ENCODE measurements at places on chromosomes 11 and 22.

DNA sequence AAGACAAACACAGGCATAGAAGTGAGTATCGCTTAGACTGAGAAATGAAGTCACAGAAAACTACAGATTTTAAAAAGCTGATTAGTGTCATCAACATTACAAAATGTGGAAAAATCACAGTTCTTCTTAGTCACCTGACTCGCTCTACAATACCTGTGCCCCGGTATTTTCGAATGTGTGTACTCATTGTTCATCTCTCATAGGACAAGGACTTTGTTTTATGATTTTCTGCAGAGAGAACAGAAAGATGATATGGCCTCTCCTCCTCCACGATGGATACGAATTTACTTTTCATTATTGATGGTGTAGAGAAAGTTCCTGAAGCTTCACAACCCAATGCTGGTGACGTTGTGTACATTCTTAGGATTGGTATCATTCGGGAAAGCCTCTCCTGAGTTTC is 29.4 kb upstream of the GAL start:
- DNase-seq = no peak

DNA sequence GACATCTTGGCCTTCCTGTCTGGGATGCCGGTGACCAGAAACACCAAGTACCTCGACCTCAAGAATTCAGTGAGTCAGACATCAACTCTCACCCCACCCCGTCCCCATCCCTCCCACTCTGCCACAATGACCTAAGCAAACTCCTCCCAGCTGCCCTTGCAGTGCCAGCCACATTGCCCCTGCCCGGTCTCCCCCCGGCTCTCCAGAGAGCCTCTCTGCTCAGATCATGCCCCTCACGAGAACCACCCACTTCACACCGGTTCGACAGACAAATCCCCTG is 23.6 kb upstream of the MYRF start:
- no peak for DNase-seq

DNA sequence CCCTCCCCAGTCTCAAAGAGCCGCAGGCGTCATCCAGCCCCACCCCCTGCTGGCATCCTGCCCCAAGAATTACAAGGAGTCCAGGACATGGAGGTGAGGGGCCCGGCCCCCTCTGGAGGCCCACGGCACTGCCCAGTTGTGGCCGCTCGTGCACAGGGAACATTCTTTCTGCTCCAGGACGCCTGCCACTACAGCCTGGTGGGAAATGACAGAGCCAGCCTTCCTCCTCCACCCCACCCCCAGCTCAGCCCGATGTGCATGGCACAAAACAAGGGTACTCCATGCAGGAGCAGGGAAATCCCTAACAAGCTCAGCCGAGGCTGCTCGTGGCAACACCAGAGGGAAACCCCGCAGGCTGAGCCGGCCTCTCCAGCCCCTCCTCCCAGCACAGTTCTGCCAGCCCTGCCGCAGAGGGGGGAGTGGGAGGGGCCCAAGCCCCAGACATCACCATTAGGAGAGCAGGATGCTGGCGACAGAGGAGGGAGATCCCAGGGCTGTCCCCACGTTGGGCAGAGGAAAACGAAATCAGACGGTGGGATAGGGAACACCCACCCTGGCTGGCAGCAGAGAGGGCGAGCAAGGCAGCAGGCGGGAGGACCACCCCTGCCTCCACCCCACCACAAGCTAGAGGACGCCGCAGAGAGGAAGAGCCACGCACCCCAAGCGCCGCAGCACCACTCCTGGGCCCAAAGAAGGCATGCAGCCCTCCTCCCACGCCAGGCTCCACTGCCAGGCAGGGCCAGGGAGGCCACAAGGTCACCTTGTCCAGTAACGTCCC is 10.0 kb downstream of the IGSF9B start:
- no peak for DNase-seq

- DNase-seq = no peak
Observed at GRCh38 chr11:2924381-2924780, 4.8 kb downstream of the PHLDA2 start.

- no peak for DNase-seq
Observed at GRCh38 chr22:28112548-28113043, 193.5 kb upstream of the PITPNB start.

DNA sequence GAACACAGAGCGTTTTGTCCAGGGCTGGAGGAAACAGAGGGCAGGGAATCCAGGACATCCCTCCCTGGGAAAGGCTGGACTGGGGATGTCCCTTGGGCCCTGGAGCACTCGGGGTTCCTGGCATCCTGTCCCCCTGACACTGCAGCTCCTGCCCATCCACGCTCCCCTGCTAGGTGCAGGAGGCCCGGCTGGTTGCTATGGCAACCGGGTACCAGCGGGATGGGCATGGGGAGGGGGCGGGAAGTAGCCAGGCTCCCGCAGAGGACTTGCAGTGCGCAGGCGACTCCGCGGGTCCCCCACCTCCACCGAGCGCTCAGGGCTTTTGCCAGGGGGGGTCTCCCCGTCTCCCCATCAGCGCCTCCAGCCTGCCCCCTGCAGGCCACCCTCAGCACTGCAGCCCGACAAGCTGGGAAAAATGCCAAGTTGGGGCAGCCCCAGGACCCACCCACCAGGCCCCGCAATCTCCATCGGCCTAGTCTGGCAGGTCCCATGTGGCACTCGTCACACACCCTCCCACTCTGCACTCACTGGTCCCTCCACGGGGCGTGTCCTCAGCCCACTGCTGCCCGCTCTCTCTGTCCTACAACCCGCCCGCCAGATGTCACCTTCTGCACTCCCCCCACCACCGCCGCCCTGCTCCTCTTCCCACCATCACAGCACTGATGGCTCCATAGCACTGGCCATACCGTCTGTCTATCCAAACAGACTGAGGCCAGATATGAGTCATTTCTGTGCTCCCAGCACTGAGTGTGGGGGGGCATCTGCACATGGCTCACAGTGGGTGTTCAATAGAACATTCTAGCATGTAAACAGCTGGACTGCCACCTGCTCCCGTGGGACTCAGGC is 31.5 kb downstream of the KIAA0930 start:
- peak; percentile 14 for DNase-seq

GRCh38 chr22:41123151-41123550 is 30.8 kb downstream of the EP300 start:
- DNase-seq = no peak

DNA sequence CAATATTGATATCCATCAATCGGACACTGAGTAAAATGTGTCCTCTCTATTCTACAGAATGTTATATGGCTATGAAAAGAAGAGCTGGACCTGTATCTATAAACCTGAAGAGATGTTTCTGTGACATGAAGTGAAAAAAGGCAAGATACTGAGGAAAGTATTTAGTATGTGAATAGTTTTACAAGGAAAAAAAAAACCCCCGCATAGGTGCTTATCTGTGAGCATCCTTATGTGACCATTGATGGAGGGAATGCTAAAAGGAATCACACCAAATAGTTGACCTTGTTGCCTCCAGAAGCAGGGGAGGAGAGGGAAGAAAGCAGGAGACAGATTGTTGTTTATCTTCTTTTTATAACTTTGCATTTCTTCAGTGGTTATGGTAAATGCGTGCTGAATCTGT is 661 bp upstream of the PRG2 start:
- DNase-seq = no peak

DNA sequence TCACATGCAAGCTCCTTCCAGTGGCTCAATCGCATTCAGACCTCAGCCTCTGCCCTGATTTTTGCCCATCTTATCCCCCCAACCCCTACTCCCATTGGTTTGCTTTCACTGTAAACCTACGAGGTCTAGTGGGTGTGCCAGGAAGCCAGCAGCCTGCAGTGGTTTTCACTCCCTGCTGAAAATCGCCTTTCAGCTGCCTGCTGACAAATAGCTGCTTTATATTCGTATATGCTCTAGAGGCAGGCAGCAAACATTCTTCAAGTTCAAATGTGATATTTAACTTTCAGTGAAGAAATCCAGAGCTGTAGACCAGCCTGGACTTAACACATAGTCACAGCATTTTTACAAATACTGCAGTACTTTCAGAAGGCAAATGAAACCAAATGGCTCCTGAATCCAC is 92.8 kb upstream of the APOA1 start:
- no peak for DNase-seq

GRCh38 chr22:39725351-39726035 is 154.9 kb downstream of the CACNA1I start:
- no peak for DNase-seq

- DNase-seq = no peak
Observed at GRCh38 chr11:60124802-60125432, 36.5 kb downstream of the MS4A2 start.

- DNase-seq = no peak
Observed at GRCh38 chr11:31326470-31327148, 42.9 kb downstream of the DCDC1 start.

DNA sequence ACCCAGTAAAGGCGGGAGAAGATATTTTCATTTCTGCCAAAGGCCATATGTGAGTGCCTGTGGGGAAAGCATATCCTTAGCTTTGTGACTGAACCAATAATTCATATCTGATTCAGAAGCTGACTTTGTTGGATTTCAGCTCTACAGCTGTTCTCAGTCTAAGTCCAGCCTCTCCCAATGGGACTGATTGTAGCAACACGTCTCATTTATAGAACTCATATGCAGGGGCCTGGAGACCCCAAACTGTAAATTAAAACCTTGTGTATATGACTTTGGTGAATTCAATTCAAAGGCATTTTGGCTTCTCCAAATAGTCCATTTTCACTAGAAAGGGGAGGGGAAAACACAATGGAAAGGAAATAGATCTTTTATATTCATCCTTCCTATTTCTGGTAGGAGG is 250.4 kb upstream of the SORL1-AS1 start:
- DNase-seq = no peak

DNA sequence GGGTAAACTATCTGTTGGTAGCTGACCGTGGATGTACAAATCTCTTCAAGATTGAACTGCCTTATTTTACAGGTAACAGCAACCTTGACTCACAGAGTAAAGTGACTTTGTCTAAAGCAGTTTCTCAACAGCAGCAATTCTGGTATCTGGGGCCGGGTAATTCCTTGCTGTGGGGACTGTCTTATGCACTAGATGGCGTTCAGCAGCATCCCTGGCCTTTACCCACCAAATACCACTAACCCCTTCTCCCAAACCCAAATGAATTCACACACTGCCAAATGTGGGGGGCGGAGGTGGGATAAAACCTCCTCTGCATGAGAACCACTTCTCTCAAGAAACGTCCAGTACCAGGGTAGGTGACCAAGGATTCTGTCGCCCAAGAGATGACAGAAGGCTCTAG is 1.7 kb upstream of the INCENP start:
- no peak for DNase-seq

GRCh38 chr11:126716456-126717083 is 284.0 kb downstream of the KIRREL3 start:
- peak; percentile 31 for DNase-seq

- peak; percentile 92 for DNase-seq
Observed at GRCh38 chr22:17628406-17629172, at the start of gene ATP6V1E1. Gene ATP6V1E1, minus strand, starts transcription at chr22:17628749. Its CDS starts 114 bp downstream, at chr22:17628635.

GRCh38 chr11:128204898-128205297 is 382.5 kb downstream of the ETS1 start:
- DNase-seq = no peak

DNA sequence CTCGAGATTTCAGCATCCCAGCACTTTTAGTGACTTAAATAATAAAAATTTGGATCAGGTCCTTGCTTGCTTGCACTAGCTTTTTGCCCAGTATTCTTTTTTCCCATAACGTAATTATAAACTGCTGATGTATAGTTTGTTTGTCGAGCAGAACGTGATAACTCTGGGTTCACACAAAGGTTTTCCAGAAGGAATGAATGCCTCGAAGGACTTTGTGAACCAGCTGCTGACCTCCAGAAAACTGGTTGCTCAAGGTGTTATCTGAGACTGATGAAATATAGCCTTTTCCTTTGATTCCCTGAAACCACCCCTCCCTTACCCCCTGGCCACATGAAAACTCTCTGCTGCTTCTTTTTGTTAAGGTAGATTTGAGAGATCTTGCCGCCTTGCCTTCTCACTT is 229.1 kb upstream of the CARD18 start:
- DNase-seq = no peak

GRCh38 chr11:10484461-10485180 is 29.6 kb downstream of the AMPD3 start:
- no peak for DNase-seq

GRCh38 chr11:16986434-16987204 is 27.6 kb downstream of the PLEKHA7 start:
- peak; percentile 12 for DNase-seq

DNA sequence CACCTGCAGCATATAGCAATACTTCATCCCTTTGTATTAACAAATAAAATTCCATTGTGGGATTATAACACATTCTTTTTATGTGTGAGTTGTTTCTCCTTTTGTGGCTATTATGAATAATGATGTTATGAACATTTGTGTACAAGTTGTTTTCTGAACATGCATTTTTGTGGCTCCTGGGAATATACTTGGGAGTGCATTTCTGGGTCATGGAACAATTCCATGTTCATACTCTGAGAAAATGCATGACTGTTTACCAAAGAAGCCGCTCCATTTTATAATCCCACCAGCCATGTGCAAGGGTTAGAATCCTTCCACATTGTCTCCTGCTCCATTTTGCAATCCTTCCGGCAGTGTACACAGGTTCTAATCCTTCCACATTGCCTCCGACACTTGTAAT is 713.8 kb downstream of the TBC1D22A start:
- DNase-seq = no peak

GRCh38 chr11:35192347-35192746 is 53.4 kb downstream of the CD44 start:
- no peak for DNase-seq

GRCh38 chr22:30045901-30046715 is 34.2 kb upstream of the HORMAD2 start:
- DNase-seq = no peak

- no peak for DNase-seq
Observed at GRCh38 chr11:83025267-83025704, 46.4 kb downstream of the RAB30 start.

- no peak for DNase-seq
Observed at GRCh38 chr11:99632969-99633368, 612.2 kb downstream of the CNTN5 start.

GRCh38 chr11:132718711-132719671 is 813.3 kb downstream of the OPCML start:
- DNase-seq = peak; percentile 11

- no peak for DNase-seq
Observed at GRCh38 chr11:117837070-117837776, 12.7 kb upstream of the FXYD2 start.

- DNase-seq = no peak
Observed at GRCh38 chr11:23211221-23211620, 350.9 kb upstream of the CCDC179 start.

DNA sequence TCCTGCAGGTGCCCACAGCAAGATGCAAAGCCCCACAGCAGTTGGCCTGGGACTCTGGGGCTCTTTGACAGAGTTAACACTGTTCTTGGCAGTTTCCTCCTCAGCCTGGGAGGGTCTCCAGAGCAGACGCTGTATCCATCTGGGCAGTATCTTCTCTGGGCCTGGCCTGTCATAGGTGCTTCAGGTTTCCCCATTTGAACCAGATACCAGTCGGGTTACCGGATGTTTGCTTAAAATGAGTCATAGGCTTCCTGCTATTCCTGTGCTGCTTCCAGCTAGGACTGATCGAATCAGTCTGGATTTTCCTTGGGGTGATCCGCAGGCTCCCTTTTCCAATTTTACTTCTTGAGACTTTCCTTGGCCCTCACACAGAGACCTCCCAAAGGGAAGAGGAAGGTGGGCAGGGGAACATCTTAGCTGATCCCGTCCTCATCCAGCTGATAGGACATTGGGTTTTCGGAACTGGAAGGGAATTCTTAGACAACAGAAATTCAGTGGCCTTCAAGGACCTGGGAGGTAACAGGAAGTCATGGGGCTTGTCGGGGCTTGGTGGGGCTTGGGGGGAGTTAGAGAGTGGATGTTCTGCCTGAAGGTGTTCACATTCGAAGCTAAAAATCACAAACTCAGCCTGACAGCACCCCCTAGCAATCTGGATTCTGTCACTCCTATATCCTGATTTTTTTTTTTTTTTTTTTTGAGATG is 2.4 kb upstream of the RANGAP1 start:
- no peak for DNase-seq

Data from stimulated activated CD4-positive, alpha-beta T cell treated with anti-CD3 and anti-CD28 coated beads, TNF-alpha, amount 100 ng/mL, for 24 hours (primary cell).